ENCODE measurements at places on chromosomes 1 and 21.
A peak's percentile ranks its signal among the peaks of the same experiment; 100 is the strongest.

DNA sequence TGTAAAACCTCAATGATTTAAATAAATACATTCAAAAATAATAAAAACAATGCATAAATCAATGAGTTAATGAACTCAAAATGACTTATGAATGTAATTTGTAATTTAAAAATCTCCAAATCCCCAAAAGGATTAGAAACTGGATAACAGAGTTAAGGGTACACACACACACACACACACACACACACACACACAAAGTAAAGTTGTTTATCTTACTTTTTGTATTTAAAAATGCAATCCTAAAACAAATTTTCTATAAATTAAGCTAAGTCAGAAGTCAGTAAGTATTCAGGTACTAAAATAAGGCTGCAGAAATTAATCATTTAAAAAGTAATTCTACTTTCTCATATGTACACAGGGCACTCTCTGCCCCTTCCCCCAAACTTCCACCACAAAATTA, 1.8 kb downstream of the LRIF1 start:
- H3K4me3 ChIP-seq, result no peak overlapping the region
- DNase-seq, result no peak
- no peaks in the 10 kb centered on the region for H3K27me3 ChIP-seq
- H3K36me3 ChIP-seq, result no peaks in the 10 kb centered on the region
- H3K27ac ChIP-seq, result no peak overlapping the region
- H3K4me1 ChIP-seq, result no peaks in the 10 kb centered on the region

GRCh38 chr1:55825461-55825860, 610.3 kb upstream of the USP24 start:
- H3K4me1 ChIP-seq, result no peaks in the 10 kb centered on the region
- no peaks in the 10 kb centered on the region for H3K36me3 ChIP-seq
- no peak overlapping the region for H3K27ac ChIP-seq
- H3K4me3 ChIP-seq, result no peak overlapping the region
- no peak for DNase-seq

- H3K27ac ChIP-seq, result no peak overlapping the region
- H3K4me1 ChIP-seq, result no peaks in the 10 kb centered on the region
- H3K4me3 ChIP-seq, result no peak overlapping the region
- H3K36me3 ChIP-seq, result no peaks in the 10 kb centered on the region
- no peaks in the 10 kb centered on the region for H3K27me3 ChIP-seq
- DNase-seq, result no peak
Measured at GRCh38 chr1:27021354-27022031, 8.8 kb upstream of the TENT5B start.

GRCh38 chr1:171081314-171081753, 9.4 kb upstream of the FMO3 start:
- H3K27me3 ChIP-seq, result no peaks in the 10 kb centered on the region
- no peak overlapping the region for H3K4me3 ChIP-seq
- H3K36me3 ChIP-seq, result no peaks in the 10 kb centered on the region
- H3K4me1 ChIP-seq, result peaks cover 31% of the 10 kb centered on the region
- H3K27ac ChIP-seq, result peak overlapping the region; percentile 58

DNA sequence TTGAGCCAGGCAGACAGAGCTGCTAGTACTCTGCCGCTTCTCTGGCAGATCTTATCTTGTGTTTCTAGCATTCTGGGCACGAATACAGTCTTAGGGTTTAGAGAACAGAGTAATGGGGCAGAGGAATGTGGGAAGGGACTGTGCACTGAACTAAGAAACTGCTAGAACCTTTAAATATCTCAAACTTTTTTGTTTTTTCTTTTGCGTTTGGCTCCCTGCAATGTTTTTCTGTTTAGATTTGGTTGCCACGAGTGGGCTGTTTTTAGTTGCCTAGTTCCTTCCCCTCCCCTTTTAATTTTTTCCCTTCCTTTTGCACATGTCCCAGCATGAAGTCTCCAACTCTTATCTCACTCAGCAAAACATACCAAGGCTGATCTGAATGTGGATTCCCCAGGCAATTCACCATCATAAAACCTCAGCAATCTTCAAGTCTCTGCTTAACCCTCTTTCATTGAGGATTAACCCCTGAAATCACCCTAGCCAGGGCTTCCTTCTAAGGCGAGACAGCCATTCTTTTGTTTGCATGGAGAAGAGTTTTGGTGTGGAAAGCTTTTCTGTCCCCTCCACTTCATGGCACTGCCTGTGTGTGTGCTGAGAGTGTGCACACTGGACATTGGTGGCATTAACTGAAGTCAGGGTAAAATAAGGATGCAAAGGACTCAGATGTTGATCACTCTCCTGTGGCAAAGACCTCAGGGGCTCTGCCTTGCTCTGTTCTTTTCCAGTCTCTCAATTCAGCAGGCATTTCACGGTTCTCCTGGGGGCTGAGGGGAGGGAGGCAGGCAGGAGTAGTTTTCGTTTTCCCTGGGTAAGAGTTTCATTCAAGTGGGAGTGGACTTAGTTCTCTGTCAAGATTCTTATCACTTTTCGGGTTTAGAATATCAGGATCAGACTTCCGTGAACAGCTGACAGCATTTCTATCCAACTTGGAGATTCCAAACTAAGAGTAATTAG, 2.8 kb upstream of the ATF3 start:
- no peak overlapping the region for H3K27ac ChIP-seq
- H3K4me1 ChIP-seq, result peaks cover 39% of the 10 kb centered on the region
- DNase-seq, result no peak
- H3K4me3 ChIP-seq, result no peak overlapping the region
- no peaks in the 10 kb centered on the region for H3K36me3 ChIP-seq
